Muscle of arm (tissue), 14 donors: ENCODE measurements at places on chromosomes 6 and 20.

DNA sequence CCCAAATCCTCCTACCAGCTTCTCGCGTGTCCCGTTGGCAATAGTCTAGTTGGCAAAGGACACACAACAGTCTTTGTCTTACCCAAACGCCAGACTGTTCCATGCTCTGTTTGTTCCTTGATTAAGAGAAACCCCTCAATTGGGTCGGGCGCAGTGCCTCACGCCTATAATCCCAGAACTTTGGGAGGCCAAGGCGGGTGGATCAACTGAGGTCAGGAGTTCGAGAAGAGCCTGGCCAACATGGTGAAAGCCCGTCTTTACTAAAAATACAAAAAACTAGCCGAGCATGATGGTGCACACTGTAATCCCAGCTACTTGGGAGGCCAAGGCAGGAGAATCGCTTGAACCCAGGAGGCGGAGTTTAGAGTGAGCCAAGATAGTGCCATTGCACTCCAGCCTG, 153.7 kb downstream of the GRM4 start:
- no peak for DNase-seq

DNA sequence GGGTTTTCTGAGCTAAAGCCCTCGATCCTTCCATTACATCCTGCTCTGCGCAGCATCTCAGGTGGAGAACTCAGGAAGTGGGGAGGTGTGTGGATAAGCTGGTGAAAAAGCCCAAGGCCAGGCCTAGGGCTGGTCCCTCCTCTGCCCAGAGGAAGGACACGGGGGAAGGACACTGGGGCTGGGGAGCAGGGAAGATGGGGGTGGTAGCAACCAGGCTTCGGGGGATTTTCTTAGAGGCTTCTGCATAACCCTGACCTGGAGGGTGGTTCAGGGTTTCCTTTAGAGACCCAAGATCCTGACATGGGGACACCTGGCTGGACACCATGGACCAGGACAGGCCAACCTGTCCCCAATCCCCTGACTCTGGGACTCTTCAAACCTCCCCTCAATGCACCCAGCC, 37.9 kb downstream of the SUN5 start:
- no peak for DNase-seq

- DNase-seq = no peak
Measured at GRCh38 chr20:33551778-33552177, 61.9 kb downstream of the CBFA2T2 start.

DNA sequence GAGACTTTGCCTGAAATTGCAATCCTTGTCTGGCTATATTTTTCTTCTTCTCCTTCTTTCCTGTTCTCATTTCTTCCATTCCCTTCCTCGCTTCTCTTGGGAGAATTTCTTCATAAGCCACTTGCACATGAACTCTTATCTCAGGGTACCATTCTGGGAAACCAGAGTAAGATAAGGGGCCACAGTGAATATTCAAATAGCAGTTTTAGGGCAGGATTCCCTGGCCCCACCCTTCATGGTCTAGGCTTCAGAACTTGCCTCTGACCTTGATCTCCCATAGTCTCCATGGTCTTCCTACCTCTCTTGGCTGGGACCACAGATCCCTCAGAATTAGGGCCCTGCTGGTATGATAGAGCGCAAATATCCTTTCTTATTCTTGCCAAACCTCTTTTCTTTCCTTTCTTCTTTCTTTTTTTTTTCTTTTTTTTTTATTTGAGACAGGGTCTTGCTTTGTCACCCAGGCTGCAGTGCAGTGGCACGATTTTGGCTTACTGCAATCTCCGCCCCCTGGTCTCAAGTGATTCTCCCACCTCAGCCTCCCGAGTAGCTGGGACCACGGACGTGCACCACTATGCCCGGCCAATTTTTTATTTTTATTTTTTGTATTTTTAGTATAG, 123.0 kb upstream of the CITED2 start:
- no peak for DNase-seq

DNA sequence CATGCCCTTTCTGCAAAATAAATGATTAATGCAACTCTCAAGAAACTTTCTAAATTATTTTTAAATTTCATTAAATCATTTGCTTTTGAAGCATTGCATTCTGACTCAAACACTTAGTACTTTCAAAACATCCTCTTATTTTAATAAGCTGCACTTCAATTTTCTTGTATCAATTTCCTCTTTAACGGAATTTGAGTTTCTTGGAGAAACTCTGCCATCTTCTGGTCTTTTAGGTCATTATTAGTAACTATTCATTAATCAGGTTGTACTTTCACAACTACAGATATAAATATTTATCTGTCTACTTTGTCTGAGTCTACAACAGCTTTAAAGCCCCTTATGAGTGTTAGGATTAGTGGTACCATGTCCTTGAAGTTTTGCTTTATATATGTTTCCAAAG, 30.2 kb downstream of the TMX4 start:
- no peak for DNase-seq

- peak; percentile 10 for DNase-seq
Measured at GRCh38 chr6:98092331-98092730, 742.0 kb upstream of the POU3F2 start.

- no peak for DNase-seq
Measured at GRCh38 chr20:35048739-35049138, 43.9 kb downstream of the TRPC4AP start.

DNA sequence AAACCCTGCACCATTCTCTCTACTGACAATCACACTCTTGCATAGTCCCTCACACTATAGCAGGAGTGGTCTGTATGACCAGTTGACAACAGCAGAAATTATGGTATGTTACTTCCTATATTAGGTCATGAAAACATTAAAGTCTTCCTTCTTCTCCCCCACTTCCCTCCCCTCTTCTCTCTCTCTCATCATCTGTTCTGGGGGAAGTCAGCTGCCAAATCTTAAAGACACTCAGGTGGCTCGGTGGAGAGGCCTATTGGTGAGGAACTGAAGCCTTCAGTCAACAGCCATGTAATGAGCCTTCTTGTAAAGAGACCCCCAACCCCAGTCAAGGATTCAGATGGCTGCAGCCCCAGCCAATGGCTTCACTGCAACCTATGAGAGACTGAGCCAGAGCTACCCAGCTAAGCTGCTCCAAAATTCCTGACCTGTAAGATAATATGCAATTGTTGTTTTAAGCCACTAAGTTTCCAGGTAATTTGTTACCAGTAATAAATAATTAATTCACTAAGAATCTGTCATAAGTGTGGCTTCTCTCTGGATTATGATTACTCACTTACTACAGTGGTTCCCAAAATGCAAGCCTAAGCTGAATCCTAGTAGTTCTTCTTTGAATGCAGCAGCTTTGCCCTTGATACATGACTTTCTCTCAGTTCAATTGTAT, 11.2 kb upstream of the TSBP1 start:
- DNase-seq = no peak

- no peak for DNase-seq
Measured at GRCh38 chr6:42545226-42545773, 18.5 kb upstream of the UBR2 start.

GRCh38 chr20:44245977-44246376, 1.1 kb upstream of the GDAP1L1 start:
- no peak for DNase-seq

DNA sequence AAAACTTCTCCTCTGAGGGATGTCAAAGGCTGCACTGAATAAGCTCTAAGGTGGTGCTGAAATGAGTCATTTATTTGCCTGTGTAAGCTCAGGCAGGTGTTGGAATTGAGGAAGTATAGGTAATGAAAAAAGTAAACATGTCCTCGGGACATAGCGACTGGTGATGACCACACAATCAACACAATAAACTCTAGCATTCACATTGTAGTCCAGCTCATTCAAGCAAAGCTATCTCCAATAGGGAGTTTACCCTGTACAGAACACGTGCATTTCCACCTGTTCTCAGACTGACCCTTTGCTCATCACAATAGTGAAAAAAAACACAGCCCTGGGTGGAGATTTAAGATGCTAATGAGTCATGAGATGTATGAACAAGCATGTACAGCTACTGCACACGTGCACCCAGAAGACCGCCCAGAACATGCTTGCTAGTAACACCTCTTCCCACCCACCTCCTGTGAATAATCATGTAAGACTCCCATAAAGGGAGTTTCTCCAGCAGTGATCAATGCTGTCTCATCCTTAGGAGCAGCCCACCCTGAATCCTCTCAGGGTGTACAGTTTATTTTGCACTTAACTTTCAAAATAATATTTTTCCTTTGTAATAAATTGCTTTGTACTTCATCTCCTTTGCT, 33.0 kb upstream of the POU5F1 start:
- DNase-seq = no peak

DNA sequence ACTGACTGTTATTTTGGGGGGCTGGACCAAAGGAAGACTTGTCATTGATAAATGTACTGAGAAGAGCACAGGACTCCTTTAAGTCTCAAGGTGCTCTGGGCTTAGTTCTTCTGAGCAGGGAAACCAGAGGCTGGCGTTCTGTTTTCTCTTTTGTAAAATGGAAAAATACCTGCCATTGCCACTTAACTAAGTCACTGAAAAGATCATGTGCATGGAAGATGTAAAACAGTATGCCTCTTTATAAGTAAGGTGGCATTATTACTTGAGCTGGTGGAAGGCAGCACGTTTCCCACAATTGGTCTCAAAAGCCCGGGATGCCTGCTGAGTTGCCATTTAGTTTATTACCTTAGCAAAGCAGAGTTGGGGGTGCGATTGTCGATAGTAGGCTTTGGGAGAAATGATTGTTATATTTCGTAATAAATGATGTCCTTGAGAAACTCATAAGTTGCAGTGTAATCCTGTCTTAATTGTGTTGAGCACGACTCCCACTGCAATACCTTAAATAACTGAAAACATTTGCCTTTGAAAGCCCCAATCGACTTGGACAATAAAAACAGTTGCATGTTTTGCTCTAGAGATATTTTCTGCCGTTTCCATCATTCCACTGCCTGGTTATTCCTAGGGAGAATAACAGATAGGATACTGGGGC, 3.6 kb downstream of the JARID2 start:
- DNase-seq = no peak

GRCh38 chr6:166112580-166112979, 55.1 kb downstream of the TBXT start:
- DNase-seq = no peak

DNA sequence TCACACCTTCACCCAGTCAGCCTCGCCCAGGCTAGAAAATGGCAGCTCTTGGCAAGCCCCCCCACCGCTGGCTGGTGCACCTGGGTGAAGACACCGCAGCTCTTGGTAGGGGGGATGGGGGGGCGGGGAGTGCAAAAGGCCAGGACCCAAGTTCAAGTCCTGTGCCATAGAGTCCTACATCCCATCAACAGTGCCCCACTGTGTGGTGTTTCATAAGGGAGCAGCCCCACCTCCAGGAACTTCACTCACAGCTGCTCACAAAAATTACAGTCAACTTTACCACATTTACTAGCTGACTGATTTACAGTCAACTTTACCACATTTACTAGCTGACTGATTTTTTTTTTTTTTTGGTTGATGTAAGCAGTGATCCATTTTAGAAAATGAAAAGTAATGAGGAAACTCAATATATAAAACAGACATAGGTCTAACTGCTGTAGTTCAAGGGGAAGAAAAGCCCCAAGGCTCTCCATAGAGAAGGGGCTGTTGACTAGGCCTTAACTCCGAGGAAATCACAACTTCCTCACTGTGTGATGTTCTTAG, 208.9 kb upstream of the SNX9 start:
- DNase-seq = no peak

DNA sequence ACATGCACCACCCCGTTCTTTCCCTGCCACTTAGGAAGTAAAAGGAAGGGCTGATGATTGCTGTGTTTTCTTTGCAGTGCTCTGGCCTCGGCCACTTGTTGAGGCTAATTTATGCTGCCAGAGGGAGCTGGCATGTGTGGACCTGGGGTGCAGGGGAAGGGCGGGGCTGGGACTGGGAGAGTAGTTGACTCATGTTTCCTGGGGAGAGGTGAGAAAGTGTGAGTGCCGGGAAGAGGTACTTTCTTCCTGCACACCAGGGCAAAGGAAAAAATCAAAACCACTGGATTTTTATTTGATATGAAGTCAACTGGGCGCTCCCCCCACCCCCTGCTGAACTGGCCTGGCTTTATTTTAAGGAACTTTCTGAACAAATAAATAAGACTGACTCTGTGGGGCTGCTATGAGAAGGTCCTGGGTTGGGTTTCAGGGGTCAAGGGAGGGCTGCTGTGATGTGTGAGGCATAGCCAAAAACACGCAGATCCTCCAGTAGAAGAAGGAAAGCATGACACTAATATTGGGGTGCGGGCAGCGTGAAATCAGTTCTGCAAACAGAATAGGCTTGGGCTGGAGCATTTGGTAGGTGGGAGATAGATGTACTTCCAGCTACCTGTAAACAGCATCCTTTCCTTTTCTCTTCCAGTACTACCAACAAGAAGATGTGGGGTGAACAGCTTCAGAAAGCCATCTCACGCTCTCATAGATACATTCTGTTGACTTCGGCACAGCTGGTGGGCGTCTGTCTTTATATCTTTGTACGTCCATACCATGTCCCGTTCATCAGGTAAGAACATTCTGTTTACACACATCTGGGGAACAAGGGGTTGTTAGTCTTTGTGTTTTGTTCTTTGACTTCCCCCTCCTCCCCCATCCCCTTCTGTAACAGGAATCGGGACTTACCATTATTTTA, 87.5 kb downstream of the SYNJ2 start:
- no peak for DNase-seq

DNA sequence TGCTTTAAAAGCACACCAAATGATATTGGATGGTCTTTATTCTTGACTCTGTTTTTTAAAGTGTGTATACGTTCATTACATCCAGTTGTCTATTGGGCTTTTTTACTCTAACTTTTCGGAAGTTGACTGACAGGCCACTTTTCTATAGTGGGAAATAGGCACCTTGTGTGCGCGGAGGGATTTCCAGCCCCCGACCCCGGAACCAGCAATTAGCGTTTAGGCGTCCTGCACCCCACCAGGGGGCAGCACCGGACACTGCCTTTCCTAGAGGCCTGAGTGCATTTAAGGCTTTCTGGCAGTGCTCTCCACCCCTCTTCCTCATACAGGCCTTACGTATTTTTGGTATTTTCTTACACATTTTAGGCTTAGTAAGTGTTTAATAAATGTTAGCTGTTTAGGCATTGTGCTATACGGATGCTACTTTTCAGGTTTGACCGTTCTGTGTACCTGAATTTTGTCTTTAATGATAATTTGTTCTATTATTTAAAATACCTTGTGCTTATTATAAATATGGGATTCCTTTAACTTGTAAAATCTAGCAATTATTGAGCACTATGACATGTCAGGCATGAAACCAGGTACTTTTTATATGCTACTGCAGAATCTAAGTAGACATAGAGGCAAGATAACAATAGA, 231.8 kb downstream of the BCKDHB start:
- DNase-seq = no peak

- DNase-seq = peak; percentile 22
Measured at GRCh38 chr20:41456351-41456750, 89.7 kb upstream of the EMILIN3 start.
